Kidney glomerular epithelial cell (primary cell): ENCODE measurements at places on chromosomes 1 and 21.

GRCh38 chr1:235739631-235740030 is 90.0 kb upstream of the GNG4 start:
- no peak for DNase-seq

GRCh38 chr1:93750955-93751354 is 69.3 kb upstream of the BCAR3 start:
- DNase-seq: no peak

DNA sequence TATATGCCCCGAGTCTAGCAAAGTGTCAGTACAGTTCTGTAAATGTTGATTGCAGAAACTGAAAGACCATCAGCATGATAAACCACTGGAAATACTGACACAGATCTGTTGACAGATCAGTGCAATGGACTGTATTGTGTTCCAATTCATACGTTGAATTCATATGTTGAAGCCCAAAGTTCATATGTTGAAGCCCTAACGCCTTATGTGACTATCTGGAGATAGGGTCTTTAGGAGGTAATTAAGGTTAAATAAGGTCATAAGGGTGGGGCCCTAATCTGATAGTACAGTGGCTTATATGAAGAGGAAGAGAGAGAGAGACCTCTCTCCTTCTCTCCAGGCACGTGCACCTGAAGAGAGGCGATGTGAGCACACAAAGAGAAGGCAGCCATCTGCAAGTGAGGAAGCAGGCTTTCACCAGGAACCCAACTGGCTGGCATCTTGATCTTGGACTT is 144.7 kb downstream of the MRPL39 start:
- no peak for DNase-seq

- no peak for DNase-seq
Observed at GRCh38 chr1:204302769-204303168, 57.0 kb downstream of the PLEKHA6 start.

DNA sequence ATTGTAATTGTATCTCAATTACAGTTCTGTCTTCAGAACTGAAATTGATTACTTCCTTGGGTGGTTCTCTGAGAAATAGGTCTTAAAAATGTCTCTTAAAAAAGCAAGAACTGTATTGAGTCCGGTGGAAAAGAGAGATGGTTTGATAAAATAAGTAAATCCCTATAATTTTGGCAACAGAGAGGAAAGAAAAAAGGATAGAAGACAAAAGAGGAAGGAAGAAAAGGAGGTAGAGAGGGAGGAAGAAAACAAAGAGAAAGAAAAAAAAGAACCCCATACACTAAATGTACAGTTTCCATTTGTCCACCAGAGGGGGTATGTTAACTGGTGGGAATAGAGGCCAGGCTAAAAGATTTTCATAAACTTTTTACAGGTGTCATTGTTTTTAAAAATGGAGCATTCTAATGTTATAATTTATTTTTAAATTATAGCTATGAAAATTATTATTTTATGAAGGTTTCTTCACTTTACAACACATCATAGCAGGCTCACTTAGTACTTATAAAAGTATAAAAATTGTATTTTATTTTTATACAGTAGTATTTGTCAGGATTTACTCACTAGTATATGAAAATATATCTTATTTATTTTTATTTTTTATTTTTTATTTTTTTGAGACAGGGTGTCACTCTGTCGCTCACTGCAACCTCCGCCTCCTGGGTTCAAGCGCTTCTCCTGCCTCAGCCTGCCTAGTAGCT is 2.1 kb upstream of the UBE2T start:
- DNase-seq: peak; percentile 49

DNA sequence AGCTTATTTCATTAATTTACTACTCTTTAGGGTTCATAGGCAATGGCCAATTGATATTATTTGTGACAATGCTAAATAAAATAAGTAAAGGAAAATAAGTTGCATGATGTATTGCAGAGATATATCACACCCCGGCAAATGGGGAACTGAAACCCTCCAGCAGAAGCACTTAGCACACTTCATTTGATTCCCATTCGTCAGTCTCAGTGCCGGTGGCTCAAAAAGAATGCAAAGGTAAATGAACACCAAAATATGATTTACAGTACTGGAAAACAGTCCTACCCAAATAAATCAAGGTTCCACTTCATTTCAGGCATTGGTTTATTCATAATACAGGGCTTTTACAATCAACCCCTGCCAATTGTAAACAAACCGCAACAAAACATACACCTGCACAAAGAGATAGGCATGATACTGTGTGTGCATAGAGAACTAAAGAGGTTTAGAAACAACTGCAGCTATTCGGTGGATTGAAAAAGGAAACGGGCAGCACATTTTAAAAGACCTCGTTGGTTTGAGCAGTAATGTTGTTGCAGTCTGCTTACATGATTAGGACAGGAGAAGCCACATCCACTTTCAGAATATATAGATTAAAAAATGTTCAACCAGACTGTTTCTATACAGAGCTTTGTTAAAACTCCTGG is 1019.2 kb downstream of the TTLL7 start:
- no peak for DNase-seq

- no peak for DNase-seq
Observed at GRCh38 chr1:247350587-247350986, 18.9 kb upstream of the ZNF496 start.

- no peak for DNase-seq
Observed at GRCh38 chr1:235937123-235937522, 70.4 kb upstream of the LYST start.

- no peak for DNase-seq
Observed at GRCh38 chr1:12095452-12096263, 32.6 kb downstream of the TNFRSF8 start.

DNA sequence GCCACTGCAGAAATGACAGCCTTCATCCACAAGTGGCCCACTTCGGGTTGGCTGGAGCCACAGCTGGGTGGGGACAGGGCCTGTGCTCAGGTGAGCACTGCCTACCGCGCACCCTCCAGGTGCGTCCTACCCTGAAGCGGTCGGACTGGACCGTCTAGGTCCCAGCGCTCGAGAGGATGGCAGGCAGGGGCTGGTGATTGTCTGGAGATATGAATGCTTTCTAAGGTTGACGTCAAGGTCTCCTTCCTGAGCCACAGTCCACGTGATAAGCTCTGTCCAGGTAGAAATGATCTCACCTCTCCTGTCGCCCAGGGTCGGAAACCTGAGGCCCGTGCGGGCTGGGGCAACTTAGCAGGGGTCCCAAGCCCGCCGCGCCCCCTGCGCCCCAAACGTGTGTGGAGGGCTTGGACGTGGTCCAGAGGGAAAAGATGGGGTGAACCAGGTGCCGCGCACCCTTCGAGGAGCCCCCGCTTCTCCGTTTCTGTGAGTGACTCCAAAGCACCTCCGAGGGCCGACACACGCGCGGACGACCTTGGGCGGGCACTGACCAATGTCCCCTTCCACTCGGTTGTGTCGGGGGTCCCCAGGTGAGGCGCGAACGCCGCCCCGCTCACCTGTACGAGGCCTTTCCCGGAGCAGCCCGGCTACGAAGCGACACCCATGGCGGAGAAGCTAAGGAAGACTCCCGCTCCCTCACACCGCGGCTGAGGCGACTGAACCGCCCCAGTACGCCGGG is 853 bp upstream of the DOP1B start:
- DNase-seq: no peak

- DNase-seq: no peak
Observed at GRCh38 chr21:37383086-37383485, 16.5 kb downstream of the DYRK1A start.

DNA sequence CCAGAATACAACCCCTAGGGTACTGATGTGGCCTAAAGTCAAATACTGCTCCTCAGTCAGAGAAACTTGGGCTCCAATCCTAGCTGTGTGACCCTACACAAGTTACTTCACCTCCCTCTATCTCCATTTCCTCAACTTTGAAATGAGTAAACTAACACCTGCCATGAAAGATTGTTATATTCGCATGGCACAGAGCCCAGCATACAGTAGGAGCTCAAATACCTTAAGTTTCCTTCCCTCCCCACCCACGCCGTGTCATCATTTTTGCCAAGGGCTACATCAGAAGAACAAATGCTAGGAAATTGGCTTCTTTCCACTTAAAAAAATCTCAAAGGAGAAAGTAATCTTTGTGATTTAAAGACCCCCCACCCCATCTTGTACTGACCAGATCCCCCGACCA is 22.2 kb upstream of the ZNF362 start:
- no peak for DNase-seq

DNA sequence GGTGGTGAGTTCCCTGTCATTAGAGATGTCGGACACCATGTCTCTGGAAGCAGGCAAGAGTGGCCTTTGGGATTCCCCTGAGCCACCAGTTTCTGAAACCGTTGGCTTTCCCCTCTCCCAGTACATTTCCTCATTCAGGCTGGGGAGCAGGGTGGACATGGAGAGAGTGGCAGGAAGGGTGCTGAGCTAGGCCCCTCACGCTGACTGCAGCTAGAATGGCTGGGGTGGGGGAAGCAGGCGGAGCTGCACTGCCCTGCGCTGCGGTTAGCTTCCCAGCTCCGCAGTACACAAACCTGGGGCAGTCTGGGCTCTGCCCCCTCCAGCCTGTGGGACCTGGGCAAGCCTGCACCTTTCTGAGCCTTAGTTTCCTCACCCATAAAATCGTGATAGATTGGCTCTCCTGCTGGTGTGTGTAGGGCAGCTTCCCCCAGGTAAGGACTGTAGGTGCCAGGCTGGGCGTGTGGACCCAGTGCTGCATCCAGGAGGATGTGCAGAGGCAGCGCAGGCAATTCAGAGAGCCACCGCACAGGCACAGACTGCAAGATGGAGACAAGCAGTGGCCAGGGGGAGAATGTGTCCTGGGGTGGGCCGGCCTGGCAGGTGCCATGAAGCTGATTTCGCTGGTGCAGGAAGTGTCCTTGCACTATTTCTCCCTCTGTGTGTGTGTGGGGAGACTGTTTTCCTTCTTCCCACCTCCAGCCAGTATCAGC is 3.0 kb downstream of the PLA2G2F start:
- no peak for DNase-seq

- DNase-seq: no peak
Observed at GRCh38 chr1:207971331-207972219, 60.6 kb upstream of the CD34 start.

- peak; percentile 66 for DNase-seq
Observed at GRCh38 chr1:183023146-183023600, at the start of gene LAMC1. Gene LAMC1 (plus strand): TSS chr1:183023420. CDS start chr1:183023717, 297 bp downstream.
